ENCODE measurements at places on chromosomes 6 and 20.
A peak's percentile ranks its signal among the peaks of the same experiment; 100 is the strongest.

DNA sequence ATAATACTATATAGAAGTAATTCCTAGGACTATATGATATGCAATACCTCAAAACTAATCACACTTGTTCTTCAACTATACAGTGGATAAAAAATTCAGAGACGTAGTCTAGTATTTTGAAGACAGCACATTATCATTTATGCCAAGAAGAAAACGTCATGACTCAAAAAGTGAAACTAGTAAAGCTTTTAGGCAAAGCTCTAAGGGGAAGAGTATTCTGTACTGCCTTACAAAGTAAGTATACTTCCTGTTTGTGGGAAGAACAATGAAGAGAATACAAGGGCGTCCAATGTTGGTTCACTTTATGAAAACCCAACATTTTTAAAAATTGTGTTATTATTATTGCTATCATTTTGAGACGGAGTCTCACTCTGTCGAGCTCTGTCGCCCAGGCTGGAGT is 27.9 kb downstream of the LOC128125822 start:
- DNase-seq: no peak

GRCh38 chr6:163825033-163825432 is 410.5 kb downstream of the QKI start:
- peak; percentile 80 for DNase-seq

GRCh38 chr6:74073429-74073828 is 377.4 kb downstream of the CD109 start:
- DNase-seq: peak; percentile 71

- DNase-seq: no peak
These were observed 9.7 kb upstream of the ARHGAP18 start for GRCh38 chr6:129719692-129720091.

DNA sequence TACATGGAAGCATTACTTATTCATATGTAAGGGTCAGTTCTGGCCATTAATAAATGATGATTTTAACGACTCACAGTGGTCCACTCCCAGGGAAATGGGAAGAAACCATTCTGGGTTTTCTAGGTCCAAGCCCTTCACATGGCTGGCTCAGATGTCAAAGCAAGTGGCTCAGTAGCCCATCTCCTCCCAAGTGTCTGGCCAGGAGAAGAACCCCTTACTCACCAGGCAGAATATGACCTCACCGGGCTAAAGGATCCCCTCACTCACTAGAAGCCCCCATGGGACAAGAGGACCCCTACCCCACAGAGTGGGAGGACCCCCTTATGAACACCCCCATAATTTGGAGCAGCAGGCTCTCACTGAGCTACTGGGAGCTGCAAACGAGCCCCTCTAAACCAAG is 34.0 kb downstream of the PREX1 start:
- no peak for DNase-seq

- no peak for DNase-seq
These were observed 13.1 kb downstream of the OR5V1 start for GRCh38 chr6:29355603-29356002.

- no peak for DNase-seq
These were observed 860.0 kb downstream of the QKI start for GRCh38 chr6:164274493-164274892.

DNA sequence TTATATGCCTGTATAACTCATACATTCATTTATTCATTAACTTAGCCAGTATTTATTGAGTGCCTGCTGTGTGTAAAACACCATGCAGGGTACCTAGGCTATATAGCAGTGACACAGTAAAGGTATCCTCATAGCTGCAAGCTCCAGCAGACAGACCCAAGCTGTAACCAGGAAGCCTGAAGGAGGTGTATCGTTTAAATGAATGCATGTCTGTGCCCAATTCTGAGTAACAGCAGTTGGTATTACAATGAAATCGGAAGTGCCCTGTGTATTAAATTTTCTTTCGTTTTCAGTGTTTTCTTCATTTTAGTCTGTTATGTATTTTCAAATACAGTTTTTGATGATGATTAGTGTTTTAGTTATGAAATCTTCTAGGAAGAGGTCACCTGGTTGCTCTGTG is 485.8 kb upstream of the SOX4 start:
- DNase-seq: no peak

DNA sequence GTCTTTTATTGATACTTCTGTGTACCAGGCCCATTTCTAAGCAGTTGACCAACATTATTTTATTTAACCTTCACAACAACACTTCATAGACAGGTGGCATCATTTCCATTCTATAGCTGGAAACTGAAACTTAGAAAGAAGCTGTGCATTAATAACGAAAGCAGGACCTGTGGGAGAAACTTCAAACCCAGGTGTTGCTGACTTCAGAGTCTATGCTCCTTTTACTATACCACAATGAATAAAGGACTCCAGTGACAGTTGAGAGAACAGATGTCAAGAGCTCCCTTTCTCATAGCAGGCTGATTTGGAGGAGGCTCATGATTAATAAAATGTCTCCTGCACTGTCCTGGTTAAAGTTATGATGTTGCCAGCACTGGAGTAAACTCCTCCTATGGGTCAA is 56.6 kb upstream of the POU3F2 start:
- no peak for DNase-seq

DNA sequence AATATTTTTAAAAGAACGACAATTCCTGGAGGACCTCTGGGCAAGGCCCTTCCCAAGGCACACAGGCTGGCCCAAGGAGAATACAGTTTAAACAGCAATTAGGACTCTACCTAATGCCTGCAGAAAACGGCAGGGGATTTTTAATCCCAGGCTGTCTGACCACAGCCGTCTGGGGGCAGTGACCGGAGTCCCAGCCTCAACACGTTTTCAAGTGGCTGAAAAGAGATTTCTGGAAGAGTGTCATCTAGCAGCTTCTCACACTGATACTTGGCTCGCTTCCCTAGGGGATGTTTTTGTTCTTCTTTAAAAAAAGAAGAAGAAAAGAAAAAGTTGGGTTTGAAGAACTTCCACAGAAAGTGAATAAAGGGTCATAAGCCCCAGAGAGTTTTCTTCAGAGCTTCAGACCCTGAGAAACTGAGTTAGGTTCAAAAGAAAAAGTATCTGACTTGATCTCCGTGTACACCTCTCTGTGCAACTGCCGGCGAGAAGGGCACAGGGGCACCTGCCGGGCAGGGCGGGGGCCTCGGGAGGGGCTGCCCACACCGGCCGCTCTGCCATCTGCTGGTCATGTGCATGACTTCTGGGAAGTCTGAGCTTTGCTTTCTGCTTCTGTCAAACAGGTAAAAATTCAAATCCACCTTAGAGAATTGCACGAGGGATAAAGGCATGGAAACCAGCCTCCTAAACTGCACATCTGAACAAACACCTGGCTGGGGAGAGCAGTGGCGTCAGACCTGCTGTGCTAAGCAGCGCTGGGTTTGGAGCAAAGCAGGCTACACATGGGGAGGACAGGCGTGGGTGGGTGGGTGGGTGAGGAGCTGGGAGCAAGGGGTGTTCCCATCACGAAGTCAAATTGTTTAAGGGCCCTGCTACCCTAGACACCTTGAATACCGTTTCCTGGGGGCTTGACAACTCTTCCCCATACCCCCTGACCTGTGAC is 33.0 kb downstream of the RRBP1 start:
- no peak for DNase-seq

- peak; percentile 75 for DNase-seq
These were observed 230.8 kb downstream of the EYA2 start for GRCh38 chr20:47125508-47125757.

DNA sequence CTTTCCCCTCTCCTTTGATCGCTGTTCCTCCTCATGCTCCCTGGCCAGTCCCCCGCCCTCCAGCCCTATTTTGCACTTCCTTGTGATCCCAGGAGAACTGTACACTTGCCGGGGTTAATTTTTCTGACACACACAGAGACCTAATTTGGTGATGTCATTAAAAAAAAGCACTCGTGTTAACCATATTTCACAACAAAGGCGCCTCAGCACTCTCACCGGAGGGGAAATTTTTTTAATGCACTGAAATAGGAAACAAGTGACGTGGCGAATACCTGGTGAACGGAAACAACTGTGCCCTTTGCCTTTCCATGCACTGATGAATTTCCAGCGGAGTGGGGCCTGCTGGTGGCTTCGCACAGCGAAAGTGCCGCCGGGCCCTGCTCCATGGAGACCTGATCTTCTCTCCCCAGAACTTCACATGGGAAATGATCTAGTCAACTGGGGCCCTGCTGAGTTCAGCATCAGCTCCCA is 53.9 kb upstream of the TAGAP start:
- no peak for DNase-seq

DNA sequence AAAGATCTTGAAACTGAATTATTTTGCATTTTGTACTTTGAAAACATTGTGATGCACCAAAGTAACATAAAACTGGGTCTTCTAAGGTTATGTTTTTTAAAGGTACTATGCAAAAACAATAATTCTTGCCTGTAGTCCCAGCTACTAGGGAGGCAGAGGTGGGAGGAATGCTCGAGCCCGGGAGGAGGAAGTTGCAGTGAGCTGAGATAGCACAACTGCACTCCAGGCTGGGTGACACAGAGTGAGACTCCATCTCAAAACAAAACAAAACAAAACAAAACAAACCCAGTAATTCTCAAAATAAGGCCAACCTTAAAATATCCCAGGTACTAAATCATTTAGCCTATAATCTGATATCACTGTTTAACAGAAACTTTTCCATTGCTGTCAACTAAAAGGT is 269.6 kb downstream of the KHDC1L start:
- no peak for DNase-seq

- DNase-seq: peak; percentile 48
These were observed 38.5 kb downstream of the DLGAP4 start for GRCh38 chr20:36344517-36345132.

- no peak for DNase-seq
These were observed 131.6 kb downstream of the KIF16B start for GRCh38 chr20:16441546-16442164.

DNA sequence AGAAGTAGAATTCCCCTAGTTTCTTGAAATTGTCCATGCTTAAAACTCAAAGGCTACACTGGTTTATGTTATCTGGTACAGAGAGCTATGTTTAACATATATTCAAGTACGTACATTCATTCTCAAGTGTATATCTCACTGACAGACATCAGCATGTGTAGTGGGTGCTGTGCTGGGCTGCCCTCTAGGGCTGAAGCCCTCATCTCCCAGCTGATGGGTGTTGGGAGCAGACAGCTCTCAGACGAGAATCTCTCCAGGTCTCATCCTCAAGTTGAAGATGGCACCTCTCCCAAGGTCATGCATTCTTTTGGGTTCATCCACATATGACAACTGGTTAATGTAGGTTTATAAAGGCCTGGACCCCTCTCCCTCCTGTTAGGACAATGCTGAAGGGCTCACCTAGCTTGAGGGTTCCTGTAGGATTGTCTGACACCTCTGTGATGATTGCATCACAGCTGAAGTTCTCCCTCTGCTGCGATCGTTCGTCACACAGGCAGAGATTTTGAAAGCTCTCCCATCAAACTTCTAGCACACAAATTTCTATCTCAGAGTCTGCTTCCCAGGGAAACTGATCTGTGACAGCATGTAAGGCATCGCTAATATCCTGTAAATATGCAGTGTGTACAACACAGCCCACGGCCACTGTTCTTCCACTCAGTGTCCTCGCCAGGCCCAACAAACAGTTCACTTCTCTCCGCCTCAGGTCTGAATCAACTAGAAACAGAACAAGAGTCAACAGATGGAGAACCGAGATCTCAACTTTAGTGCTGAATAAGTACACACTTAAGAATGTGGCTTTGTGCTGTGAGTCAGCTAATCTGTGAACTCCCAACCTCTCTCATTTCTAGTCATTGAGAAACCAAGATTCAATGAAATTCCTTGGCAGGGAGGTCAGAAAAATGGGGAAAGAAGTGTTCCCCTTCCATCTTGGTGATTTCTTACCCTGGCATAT is 43.2 kb downstream of the PREP start:
- DNase-seq: peak; percentile 92

DNA sequence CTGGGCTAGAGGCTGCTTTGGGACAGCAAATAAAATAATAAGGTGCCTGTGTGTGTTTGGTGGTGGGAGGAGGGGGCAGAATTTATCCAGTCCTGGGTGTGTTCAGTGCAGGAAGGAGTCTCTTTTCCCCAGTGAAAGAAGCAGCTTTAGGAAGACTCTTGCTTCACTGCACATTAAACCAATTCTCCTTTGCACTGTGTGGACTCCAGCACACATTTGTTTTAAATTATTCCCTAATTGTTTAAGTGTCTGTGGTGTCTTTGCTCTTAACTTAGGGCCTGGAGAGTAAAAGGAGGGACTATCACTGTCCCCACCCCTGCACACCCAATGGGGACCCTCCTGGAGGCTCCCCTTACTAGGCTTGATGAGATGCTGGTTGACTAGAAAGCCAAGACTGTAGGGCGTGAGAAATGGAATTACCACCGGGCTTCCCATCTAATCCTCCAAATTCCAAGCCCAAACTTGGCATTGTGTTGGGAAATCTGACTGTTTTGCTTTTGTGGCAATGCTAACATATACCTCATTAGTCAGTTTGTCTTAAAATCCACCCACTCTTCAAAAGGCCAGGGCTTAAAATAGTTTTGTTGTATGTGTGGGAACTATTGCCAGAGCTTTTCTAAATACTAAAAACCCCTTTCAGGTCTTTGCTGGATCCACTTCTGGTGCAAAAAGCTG is 13.5 kb upstream of the DAAM2 start:
- DNase-seq: no peak

- DNase-seq: no peak
These were observed 72.0 kb downstream of the SYNJ2 start for GRCh38 chr6:158053377-158054313.

GRCh38 chr6:2510316-2510715 is 240.4 kb downstream of the MYLK4 start:
- DNase-seq: no peak

DNA sequence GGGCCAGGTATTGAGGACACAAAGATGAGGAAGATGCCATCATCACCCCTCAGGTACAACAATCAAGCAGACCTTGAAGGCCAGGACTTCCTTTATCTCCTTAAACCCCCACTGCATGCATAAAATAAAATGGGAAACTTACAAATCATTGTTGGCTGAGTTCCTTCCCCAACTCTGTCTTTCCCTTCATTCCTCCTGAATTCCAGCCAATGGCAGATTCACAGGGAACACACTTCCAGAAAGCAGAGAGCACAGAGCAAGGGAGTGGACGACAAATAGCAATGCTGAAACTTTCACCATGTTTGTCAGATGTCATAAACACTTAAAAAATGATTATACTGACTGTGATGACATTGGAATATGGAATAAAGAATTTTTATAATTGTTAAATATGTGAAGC is 37.3 kb upstream of the NXT1 start:
- no peak for DNase-seq

DNA sequence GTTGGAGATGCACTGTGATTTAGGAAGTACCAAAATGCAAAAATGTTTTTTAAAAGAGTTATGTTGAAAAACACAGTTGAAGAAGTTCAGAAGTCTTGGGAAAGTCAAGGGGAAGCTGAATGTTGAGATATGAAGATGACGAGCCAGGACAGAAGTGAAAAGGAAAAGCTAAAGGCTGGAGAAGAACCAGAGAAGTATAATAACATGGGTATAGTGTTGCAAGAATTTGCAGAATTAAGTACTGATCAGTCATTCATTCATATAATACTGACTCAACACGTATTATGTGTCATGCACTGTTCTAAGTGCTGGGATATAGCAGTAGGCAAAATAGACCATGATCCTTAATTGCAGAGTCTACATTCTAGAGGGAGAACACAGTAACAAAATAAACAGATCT is 432.8 kb downstream of the CDC5L start:
- peak; percentile 36 for DNase-seq
